ENCODE measurements at places on chromosomes 2 and 18.

- DNase-seq, result no peak
Measured at GRCh38 chr2:134402410-134402809, 148.5 kb downstream of the MGAT5 start.

DNA sequence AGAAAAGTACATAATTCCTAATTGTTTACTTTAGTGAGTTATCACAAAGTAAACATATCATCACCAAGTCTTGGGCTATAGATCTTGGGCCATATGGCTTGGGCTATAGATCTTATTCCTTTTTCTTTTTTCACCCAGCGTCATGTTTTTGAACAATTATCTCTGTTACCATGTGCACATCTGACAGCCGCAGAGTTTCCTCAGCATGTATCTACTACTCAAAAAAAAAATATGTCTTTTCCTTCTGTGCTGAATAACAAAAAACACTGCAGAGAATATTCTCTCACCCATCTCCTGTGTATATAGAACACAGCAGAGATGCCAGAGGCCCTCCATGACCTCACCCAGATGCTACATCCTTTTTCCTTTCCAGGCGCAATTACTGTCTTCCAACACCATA lies 76.2 kb upstream of the MYO3B start:
- no peak for DNase-seq

DNA sequence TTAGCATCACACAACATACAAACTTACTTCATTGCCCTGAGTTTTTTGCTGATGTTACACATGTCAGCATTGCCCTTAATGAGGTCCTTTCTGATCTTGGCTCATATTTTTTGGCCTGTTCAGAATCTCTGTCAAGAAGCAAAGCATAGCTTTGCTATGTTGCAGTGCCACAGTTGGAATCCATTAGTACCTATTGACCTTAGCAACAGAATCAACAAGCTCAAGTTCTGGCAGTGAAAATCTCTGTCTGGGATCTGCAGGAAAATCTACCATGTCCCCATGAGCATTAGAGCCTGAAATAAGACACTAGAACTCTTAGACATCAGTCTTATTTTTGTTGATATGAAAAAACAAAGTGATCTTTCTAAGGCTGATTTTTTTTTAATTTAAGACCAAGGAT lies 105.6 kb upstream of the FHL2 start:
- no peak for DNase-seq

DNA sequence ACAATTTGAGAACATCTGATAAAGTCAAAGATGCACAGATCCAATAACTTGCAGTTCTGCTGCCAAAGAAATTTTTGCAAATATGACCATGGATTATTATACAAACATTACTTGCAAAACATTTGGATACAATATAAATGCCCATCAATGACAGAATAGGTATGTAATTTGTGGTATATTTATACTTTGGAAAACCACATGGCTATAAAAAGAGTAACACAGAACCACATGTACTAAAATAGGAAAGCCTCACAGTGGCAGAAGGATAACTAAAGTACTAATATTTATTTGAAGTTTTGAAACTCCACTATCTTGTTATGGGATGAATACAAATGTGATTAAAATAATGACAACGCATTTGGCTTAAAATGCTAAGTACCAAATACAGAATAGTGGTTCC lies 51.8 kb upstream of the DNAJC10 start:
- DNase-seq, result no peak

DNA sequence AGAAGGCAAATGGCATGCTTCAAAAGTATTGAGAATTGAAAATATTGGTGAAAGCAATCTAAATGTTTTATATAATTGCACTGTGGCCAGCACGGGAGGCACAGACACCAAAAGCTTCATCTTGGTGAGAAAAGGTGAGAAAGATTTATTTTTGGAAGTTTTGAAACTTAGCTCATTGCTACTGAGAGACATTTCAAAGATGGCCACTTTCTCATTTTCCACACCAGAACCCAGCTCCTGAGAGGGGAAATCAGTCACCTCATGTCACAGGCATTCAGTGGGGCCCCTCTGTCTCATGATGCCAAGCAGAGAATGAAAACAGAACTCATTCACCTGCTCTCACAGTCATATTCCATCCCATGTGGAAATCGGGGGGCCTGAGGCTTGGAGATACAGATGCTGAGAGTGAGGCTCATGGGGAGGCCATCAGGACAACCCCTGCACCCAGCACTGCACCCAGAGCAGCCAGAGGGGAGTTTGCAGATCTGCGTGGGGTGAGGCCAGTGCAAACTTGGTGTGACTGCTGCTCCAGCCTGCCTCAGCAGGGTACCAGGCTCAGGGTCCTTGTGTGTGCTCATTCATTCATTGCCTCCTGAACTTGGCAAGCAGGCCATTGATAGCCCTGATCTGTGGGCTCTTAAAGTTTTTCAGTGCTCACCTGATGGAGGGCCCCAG lies 31.4 kb downstream of the IL18R1 start:
- no peak for DNase-seq

DNA sequence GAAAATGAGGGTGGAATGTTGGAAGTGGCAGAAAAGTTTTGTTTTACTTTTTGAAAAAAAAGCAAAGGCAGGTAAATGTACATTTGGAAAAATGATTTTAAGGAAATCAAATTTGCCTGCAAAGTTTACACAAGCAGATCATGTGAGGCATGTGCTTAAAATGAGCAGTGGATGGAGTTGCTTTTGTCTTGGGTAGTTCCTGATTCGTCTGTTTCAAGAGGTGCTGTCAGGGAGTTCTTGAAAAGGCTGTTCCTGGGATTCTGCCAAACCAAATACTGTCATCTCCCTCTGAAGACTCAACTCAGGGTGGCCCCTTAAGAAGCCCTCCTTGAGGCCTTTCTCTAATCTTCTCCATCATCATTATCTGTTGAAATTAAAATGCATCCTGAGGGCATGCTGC lies 59.0 kb downstream of the TACR1 start:
- no peak for DNase-seq

- DNase-seq, result no peak
Measured at GRCh38 chr18:46312221-46312620, 208.0 kb downstream of the HAUS1 start.

DNA sequence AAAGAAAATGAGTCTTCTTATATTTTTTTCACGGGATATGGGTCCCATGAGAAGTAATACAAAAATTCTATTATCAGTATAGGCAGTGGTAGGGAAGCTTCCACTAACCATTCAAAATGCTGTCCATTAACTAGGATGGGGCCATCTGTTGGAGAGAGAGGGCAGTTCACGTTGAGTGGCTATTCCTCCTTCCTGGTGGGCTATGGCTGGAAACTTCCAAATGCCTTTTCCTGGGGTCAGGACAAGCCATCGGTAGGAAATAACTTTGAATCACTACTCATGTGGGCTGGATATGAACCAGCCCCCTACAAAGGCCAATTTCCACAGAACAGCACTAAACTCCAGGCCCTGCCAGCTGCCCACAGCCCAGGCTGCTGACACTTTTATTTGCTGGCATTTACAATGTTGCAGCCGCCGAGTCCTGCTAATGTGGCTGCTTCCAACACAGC lies 156.1 kb upstream of the HNRNPA3 start:
- DNase-seq, result no peak

DNA sequence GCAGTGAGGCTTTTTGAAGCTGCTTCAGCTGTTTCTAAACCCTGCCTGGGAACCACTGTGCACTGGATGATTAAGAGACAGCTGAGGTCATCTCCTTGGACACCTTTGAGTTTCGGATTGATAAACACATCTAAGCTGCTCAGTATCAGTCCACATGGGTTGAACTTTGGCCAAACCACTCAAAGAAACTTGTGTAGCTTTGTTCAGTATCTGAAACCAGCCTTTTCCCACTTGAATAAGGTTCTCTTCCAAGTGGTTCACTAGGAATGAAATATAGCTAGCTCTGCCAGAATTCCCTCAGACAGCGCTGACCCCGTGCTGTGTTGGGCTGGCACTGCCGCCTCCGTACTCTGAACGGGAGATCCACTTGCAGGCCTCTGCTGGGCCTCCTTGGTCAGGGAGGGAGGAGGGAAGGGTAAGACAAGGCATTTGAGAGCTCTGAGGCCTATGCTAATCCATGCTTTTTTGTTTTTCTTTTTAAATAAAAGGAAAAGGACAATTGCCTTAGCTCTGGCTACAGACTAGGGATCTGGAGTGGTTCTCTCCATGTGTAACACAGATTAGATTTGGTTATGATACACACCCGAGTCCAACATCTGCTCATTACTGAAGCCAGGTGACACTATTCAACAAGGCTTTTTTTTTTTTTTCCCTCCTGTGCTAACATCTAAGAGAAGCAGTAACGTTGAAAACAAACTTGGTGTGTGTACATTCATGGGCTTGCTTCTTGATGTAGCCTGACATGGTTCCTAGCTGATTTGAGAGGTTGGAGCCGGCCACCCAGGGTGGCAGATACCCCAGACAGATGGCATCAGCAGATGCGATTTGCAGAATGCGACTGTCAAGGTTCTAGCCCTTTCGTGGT lies 67.7 kb downstream of the NCK2 start:
- no peak for DNase-seq

GRCh38 chr2:170815311-170815710 lies 1.4 kb upstream of the GAD1 start:
- no peak for DNase-seq

- DNase-seq, result no peak
Measured at GRCh38 chr2:230881840-230882239, 17.1 kb downstream of the ITM2C start.

DNA sequence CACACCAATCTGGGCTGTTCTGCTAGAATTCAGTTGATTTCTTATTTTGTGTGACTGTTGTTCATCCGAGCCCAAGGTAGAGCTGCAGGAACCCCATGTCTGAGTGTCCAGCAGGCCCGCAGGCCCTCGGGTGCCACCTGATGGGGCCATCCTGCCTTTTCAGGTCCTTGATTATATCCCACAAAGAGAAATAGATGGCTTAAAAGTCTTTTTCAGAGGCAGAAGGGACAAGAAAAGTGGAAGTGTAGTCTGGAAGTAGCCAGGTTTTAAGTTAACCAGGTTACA lies 52.2 kb downstream of the AGAP1 start:
- no peak for DNase-seq

- no peak for DNase-seq
Measured at GRCh38 chr2:113089916-113090315, 22.1 kb downstream of the IL1F10 start.

DNA sequence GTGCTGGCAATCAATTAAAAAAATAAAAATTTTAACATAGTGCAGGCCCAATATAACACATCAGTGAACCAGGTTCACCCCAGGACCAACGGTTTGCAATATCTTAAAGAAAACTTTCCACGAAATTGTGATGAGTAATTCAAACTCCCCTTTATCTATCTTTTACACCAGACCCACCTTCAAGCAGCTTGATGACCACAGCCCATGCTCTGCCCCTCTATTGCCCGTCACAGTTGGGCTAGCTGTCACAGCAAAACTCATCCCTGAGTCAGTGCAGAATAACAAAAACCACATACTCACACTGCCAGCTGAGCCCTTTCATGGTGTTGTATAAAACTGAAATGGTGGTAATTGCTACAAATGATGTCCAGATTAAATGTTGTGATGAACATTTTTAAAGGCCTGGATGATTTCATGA lies 112.5 kb upstream of the CREB1 start:
- no peak for DNase-seq

- no peak for DNase-seq
Measured at GRCh38 chr2:47509250-47509649, 106.3 kb downstream of the MSH2 start.

GRCh38 chr2:138640921-138641676 lies 139.1 kb downstream of the NXPH2 start:
- DNase-seq, result no peak

- DNase-seq, result no peak
Measured at GRCh38 chr2:186696290-186696689, 2.4 kb downstream of the FAM171B start.

DNA sequence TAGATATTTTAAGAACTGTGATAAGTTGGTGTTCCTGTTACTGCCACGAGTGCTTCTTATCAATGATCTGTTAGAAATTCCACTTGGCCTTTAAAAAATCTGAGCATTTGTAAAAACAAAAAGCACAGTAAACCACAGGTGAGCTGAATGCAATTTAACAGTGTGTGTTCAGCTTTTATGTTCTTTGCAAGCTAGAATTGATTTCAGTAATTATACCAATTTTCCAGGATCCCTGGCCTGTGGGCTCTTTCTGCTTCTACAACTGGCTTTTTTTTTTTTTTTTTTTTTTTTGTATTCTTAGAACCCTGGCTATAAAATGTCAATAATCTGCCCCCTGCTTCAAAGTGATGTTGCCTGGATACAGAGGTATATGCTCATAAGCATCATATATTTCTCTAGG lies 548.5 kb upstream of the SLC8A1 start:
- no peak for DNase-seq

DNA sequence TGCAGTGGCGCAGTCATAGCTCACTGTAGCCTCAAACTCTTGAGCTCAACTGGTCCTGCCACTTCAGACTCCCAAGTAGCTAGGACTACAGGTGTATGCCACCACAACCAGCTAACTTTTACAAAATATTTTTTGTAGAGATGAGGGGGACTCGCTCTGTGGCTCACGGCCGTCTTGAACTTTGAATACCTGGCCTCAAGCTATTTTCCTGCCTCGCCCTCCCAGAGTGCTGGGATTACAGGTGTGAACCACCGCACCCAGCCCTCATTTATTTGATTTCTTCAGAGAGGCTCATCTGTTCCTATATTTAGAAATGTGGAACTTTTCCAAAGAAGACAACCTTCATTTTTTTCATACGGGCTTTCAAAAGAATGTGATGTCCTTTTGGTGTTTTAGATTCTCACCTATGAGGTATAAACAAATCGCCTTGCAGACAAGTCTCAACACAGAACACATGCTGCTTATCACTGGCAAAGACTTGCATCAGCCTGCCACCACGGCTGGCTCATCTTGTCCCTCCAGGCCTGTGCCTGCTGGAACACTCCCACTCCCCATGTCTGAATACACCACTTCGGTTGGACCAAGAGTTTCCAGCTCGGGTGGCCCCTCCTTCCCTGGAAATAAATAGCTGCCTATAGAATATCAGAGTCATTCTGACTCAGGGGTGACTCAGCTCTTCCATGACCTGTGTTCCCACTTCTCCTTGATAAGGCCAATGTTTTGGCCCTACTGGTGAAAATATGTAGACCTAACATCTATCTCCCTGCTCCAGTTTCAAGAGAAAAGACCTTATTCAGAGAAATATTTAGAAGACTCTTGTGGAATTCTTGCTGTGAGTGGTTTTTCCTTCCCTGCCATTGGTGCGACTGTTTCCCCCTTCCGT lies 202.6 kb downstream of the TGIF1 start:
- no peak for DNase-seq

DNA sequence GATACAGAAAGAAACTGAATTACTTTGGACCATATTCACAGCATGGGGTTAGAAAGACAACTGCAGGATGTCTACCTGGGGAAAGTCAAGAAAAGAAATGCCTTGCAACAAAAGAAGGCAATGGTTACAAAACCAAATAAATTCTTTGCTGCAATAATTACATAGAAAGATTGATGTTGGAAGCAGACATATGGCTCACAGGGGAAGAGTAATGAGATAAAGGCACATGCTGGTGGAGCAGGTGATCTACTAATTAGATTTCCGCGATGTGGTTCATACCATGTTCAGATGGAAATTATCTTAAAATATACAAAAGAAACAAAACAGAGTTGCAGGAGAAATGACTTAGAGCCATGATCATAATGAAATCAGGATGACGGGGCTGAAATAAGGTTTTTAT lies 718.8 kb upstream of the PKDCC start:
- DNase-seq, result no peak
